NCI-H446 treated with DMSO at 0.1 percent for 48 hours (cell line): ENCODE measurements at places on chromosomes 2 and 18.

DNA sequence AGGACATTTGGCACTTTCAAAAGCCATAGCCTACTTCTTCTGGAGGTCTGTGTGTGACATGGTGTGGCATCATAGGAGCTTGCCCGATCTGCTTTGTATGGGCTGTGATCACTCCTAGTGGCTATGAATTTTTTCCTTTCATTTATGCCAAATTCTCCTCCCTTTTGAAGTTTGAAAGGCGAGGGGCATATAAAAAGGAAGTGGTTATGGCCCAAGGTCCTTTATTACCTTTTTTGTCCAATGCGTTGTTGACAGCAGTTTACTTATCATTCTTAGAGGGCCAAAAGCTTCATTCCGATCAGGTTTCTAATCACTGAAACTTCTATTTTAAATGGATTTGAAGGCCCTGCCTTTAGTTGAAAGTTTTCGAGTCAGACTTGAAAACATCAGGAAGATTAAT, 224.3 kb upstream of the FOSL2 start:
- DNase-seq, result no peak

DNA sequence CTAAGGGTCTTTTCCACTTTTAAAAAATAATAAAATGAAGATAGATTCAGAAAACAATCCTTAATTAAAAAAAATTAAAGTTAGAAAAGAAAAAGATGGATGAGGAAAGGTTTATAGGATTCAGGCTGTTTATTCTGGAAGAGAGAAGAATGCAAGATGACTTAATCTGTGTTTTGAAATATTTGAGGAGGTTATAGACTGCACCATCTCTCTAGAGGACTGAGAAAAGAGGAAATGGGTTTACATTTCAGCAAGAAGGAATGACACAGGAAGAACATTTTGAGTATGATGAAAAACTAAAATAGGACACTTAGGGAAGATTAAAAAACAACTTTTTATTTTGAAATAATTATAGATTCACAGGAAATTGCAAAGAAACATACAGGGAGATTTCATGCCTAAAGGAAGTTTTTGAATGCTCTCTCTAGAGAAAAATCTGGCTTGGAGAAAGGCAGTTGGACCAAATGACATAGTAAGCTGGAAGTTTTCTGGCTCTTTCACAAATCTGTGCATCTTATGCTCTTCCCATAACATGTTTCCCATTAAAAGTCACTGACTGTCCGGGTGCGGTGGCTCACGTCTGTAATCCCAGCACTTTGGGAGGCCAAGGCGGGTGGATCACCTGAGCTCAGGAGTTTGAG, 75.0 kb downstream of the CERS6 start:
- no peak for DNase-seq

GRCh38 chr2:216633616-216634369, 573 bp downstream of the IGFBP2 start:
- DNase-seq, result no peak

DNA sequence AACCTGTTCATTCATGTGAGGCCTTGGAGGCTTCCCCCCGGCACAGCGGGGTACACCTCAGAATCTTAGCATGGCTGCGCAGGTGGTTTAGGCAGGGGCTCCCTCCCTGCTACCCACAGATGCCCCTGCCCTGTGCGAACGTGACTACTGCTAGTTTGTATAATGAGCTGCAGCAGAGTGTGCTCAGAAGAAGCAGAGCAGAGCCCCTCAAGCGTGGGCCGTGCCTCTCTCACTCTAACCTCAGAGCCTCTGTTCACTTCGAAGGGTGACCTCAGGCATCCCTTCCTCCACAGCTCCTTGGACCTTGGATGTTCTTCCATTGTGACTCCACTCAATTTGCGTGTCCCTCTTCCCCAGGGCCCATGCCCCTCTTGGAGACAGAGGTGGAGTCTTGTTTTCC, 161.6 kb downstream of the CTIF start:
- no peak for DNase-seq

- no peak for DNase-seq
Measured at GRCh38 chr2:54100772-54101171, 14.6 kb upstream of the ACYP2 start.

GRCh38 chr2:217913436-217913835, 89.4 kb downstream of the TNS1 start:
- no peak for DNase-seq

DNA sequence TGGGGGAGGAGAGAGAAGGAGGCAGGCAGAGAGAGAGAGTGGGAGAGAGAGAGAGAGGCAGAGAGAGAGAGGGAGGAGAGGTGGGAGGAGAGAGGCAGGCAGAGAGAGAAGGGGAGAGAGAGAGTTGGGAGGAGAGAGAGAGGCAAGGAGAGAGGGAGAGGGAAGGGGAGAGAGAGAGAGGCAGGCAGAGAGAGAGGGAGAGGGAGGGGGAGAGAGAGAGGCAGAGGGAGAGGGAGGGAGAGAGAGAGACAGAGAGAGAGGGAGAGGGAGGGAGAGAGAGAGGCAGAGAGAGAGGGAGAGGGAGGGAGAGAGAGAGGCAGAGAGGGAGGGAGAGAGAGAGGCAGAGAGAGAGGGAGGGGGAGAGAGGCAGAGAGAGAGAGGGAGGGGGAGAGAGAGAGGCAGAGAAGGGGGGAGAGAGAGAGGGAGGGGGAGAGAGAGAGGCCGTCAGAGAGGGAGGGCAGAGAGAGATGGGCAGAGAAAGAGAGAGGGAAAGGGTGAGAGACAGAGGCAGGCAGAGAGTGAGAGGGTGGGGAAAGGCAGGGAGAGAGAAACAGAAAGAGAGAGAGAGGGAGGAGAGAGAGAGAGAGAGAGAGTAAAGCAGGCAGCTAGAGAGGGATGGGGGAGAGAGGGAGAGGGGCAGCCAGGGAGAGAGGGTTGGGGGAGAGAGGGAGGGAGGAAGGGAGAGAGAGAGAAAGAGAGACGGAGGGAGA, 122.2 kb upstream of the PXDN start:
- no peak for DNase-seq

- no peak for DNase-seq
Measured at GRCh38 chr2:227450311-227450841, 21.6 kb upstream of the AGFG1 start.

GRCh38 chr2:38323623-38324022, 53.5 kb downstream of the ATL2 start:
- no peak for DNase-seq

DNA sequence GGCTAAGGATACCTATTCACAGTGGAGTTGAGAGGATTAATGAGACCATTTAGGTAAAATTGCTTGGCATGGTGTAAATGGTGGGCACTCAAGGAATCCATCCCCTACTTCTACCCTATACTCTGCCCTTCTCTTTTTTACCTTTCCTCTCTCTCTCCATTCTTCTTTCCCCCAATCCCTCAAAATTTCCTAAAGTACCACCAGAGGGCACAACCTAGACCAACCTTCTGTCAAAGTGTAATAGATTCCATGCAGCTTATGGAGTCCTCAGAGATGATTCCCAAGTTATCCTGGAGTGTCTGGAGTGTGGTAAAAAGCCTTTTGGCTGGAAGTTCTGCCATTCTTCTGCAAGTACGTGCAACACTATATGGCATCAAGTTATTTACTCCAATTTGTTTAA, 33.0 kb upstream of the CCDC195 start:
- no peak for DNase-seq

DNA sequence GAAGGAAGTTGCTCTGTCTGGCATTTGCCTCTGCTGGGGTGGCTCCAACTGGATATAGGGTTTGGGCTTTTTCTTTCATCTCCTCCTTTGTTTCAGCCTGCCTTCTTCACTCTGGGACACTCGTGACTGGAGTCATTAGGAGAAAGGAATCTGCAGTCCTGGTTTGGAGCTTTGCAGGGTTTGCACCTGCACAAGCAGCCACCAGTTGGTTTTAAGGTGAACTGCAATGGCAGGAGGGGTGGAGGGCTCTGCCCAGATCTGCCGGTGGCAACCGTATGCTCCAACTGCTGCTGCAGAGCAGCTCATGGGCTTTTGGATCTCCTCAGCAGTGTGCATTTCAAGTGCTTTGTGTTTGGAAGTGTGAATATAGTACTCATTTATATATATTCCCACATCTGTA, 131.3 kb upstream of the MGAT5 start:
- DNase-seq, result no peak

DNA sequence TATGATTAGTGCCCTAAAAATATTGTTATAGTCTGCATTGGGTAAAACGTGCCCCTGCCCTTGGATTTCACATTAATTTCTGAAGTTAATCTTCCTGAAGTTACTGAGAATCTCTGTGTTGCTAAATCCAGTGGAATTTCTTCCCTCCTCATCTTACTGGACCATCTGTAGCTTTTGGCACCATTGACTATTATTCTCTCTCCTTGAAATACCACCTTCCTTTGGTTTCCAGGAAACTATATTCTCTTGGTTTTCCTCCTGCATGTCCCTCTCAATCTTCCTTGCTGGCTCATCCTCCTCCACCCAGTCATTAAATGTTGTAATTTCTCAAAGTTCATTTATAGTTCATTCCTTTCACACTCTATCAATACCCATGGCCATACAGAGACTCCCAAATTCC, 110.6 kb upstream of the SLC35G4 start:
- no peak for DNase-seq

DNA sequence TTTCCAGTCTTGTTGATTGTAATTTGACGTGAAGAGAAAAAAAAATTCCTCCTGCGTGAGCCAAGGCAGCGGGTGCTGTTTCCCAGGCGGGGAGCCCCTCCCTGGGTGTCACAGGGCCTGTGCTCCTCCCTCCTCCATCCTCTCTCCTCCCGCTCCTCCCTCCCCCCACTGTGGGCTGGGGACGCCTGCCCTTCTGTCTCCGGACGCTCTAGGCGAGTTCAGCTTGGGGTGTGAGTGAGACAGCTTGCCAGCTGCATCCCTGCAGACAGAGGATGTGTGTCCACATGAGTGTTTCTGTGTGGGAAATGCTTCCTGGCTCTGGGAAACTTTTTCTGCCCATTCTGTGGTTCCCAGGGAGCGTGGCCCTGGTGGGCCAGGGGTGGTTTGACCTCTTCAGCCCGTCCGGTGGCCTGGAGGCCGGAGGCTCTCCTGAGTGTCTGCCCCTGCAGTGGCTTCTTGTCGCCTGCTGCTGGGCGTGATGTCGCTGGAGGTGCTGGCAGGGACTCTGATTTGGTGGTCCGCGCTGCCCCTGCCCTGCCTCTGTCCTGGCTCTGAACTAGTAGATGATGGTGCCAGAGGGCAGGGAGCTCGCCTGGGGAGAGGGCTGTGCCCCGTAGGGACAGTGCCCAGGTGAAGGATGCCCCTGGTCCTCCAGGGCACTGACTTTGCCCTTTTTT, 96.4 kb downstream of the USP40 start:
- DNase-seq, result no peak

DNA sequence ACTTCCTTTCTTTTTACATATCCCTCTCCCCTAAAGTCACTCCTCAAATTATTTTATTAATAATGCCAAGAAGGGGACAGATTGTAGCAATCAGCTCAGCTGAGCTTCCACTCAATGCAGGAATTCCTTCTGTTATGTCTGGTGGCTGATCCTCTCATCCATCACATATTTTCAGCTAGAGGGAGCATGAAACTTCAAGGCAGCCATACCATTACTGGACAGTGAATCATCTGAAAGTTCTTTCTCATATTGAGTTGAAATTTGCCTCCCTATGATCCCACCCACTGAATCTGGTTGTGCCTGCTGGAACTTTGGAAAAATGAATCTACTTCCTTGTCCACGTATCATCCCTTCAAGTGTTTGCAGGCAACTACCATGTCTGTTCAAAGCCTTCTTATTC, 11.2 kb downstream of the ZNF385B start:
- no peak for DNase-seq

DNA sequence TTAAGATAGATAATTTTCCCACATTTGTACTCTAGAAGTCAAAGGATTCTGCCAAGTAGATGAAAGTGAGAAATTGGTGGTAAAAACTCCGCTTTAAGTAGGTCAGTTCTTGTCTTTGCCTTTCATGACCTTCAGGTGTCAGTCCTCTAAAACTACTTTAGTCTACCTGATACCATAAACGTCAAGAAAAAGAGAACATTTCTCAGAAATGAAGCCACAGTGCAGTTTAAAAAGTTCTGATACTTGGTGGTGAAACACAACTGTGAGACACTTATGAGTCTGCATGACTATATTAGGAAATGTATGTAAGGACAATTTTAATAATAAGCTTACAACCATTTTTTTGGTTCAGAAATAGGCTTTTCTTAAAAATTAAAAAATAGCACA, 583.3 kb downstream of the SATB2 start:
- no peak for DNase-seq

- no peak for DNase-seq
Measured at GRCh38 chr2:150129921-150130575, 357.4 kb downstream of the RND3 start.

GRCh38 chr2:55555977-55556376, 36.5 kb downstream of the CFAP36 start:
- no peak for DNase-seq

- no peak for DNase-seq
Measured at GRCh38 chr2:15811367-15811766, 129.0 kb upstream of the MYCN start.

GRCh38 chr2:159013103-159013502, 44.7 kb downstream of the TANC1 start:
- DNase-seq, result no peak

- DNase-seq, result peak; percentile 56
Measured at GRCh38 chr2:71801969-71802368, 345.7 kb downstream of the CYP26B1 start.

DNA sequence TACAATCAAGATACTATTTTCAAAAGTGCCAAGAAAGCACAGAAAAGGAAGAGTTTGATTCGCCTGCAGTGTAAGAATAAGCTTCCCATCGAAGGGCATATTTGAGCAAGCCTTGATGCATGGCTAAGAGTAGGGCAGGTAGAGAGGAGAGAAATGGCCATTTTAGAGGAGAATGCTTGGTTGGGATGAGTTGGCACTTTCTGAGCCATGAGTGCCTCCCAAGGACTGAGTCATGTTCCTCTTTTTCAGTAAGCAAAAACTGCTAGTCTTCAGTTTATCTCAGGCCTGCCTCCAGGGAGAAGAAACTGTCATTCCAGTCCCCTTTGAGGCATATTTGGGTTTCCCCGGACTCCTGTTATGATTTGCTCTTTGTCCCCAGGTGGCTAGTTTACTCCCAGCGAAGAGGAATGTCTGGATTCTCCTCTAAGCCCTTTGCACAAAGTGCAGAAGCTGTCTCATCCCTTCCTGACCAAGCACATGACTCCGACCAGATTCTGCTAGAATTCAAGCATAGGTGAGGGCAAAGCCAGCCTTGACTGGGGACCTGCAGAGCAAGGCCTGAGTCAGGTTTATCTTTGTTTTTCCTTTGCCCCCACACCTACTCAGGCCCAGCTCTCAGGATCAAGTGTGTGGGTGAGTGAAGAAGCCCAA, 115.2 kb downstream of the TTC32 start:
- DNase-seq, result no peak

DNA sequence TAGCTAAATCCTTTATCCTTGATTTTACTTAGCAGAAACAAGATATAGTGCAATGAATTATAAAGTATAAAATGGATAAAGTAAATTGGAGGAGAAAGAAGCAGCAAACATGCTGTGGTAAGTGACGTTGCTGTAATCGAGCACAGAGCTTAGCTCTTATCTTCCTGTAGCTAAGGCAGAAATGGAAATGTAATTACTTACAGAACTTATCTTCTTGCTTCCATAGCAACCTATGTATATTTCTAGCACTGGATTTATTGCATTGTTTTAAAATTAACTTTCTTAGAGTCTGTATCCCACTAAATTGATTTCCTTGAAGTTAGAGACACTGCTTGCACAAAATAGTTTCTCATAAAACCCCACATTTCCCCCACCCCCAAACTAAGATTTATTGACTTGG, 130.6 kb upstream of the MC4R start:
- no peak for DNase-seq
